ENCODE measurements at places on chromosomes 1 and 21.
A peak's percentile ranks its signal among the peaks of the same experiment; 100 is the strongest.

DNA sequence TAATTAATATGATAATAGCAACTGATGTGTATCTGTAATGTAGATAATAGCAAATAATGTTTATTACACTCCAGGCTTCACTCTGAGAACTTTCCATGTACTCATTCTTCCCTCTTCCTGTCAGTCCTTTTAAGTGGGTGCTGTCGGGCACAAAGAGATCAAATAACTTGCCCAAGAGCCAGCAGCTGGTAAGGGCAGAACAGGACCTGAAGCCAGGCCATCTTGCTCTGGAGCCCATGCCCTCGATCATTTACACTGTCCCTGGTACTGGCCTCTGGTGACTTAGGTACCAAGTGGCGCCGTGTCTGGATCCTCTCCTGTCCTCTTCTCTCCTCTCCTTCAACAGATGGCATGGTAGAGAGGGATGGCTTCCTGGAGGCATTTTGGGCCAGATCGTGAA lies 97.2 kb downstream of the VPS13D start:
- no peak for DNase-seq

DNA sequence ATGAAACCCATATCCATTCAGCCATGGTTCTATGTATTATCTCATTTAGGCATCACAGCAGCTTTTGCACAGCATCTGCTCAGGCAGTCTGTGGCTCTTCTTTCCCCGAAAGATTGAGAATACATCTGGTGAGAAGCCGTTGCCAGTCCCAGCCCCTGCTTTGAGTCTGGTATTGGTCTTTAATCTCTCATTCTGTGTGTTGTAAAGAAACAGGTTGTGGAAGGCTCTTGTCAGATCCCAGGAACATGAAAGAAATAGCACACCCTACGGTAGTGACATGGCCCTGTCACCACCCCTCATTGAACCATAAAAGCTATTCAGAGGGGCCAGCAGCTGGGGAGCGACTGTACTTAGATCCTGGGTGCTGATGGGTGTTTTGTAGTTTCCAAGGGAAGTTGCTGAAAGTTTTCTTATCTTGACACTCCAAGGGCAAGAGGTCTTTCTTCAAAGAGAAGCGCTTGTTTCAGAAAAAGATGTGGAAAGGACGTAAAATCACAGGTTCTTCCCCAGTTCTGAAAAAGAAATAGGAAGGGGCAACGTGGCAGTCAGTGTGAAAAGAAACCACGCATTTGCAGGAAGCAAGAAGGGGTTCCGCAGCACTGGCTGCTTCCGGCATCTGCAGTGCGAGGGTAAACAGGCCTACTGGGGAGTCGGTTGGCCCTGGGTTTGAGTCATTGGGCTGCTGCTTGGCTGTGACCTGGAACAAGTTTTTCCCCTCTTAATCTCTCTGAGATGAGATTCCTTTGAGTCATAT lies 145.0 kb downstream of the DHRS3 start:
- DNase-seq: no peak

DNA sequence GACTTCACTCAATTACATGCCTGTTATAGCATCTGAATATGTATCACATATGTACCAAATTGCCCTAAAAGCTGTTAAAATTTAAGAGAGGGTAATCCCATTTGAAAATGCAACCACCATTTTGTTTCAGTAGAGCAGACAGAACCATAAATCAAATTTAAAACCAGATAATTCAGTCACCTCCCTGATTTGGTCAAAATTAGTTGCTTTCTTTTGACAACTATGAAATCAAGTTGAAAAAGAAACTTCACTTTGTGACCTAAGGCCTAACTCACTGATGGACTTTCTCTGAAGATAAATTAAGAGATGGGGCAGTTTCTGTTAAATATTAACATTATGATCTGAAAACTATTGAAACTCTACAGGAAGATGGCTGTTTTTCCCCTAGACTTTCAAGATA lies 6.7 kb downstream of the GORAB start:
- DNase-seq: no peak

DNA sequence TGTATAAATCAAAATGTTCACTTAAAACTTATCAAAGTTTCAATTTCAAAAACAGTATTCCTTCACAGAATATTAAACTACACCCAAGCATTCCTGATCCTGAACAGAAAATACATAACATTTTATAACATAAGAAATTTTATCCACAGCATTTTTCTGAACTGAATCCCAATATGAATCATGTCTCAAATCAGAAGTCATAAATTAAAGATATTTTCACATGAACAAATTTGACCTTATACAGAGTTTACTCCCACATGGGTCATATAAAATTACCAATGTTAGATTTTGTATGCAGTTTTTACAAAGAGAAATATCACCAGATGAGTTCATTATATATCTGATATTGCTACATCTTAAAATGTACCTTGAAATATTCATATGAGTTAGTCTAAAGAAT lies 48.6 kb upstream of the ASPM start:
- no peak for DNase-seq

GRCh38 chr21:38236232-38236631 lies 20.6 kb upstream of the KCNJ15 start:
- no peak for DNase-seq

DNA sequence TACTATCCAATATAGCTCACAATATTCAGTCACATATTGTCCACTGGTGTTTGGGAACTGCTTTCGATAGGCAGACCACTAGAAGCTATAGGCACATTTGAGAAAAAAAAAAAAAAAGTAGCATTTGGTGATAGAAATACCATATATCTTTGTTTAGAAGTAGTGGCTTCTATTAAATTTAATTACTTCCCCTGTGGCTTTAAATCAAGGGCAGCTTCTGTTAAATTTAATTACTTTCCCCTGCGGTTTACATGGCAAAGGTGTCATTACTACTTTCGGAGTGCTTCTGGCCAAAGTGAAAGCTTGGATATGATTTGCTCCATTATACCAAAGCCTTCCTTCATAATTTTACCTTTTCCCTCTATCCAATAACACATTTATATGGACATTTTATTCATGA lies 229.9 kb downstream of the TTLL7 start:
- no peak for DNase-seq

GRCh38 chr1:114558544-114558943 lies 22.9 kb downstream of the BCAS2 start:
- DNase-seq: no peak

DNA sequence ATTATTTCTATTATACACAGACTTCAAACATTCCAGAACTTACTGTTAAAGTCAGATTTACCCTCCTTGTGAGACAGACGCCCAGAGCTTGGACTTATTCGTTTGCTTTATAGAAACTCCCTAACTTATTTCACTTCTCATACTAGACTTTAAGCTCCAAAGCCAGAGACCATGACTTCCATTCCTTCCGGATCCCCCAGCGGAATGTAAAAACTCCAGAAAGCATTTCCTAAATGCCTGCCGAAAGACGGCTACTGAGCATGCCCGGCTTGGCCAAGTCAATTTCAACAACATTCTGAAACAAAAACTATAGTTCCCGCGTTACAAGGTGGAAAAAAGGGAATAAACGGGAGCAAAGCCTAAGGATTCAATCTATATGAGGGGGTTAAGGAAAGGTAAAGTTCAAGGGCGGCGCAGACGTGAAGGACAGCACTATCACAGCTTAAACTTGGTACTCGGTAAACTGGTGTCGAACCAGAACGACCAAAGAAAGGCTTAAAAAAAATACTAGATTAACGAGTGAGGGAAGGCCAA lies 1.1 kb downstream of the USP48 start:
- DNase-seq: no peak

DNA sequence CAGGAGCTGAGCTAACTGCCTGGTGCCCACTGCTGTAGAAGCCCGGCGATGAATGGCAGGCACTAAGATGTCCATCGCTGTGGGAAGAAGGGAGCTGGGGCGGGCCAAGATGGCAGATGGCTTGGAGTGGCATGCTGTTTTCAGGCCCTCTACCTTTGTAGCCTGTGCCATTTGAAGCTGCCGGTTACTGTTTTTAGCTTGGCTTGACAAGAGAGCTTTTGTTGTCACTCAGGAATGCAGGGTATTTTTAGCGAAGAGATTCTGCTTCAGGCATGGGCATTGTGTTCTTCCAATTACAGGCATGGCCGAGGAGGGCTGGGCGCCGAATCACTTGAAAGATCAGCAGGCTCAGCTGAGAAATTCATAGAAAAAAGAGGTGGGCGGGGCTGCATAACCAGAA lies 348.7 kb downstream of the RPS6KC1 start:
- peak; percentile 96 for DNase-seq

DNA sequence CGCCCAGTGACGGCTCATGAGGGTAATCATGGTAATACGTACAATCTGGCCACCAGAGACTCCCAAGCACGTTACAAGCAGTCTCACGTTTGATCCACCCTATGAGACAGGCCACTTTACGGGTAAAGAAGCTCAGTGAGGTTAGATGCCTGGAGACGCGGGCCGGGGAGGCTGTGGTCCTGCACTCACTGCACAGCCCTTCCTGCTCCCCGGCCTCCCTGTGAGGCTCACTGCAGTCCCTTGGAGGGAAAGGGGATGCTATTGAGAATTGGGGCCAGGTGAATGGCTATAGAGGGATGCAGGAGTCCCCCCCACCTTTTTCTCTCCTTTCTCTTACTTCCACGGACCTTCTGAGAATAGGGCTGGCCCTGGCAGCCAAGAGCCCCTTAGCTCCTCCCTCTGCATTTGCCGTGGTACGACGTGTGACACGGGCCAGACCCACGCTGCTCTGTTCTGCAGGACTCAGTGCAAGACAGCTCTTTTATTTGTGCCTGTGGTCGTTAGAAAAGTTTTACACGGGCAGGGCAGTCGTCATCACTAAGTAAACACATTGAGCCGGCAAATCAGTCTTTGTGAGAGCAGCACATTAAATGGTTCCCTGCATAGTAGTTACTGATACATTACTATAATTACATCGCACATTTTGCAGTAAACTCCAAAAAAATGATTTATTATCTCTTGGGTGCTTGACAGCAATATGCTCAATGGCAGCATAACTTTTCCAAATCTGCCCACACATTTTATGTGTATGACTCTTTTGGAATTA lies 18.8 kb downstream of the KIF26B start:
- no peak for DNase-seq

DNA sequence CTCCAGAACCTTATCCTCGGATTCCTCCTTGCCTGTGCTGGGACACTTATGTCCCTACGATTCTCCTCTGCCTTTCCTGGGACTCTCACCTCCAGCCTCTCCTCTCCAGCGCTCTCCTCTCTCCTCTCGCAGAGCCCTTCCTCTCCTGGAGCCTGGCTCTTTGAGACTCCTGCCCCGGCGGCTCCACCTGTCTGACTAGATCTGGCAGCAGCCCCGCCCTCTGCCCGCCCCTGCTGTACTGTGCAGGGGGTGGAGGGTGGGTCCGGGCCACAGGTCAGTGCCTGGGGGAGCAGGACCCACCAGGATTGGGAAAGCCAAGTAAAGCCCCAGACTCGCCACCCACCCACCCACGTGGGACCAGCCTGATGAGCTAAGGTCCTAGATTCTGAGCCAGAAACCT lies 1.6 kb downstream of the ELOVL1 start:
- DNase-seq: no peak

DNA sequence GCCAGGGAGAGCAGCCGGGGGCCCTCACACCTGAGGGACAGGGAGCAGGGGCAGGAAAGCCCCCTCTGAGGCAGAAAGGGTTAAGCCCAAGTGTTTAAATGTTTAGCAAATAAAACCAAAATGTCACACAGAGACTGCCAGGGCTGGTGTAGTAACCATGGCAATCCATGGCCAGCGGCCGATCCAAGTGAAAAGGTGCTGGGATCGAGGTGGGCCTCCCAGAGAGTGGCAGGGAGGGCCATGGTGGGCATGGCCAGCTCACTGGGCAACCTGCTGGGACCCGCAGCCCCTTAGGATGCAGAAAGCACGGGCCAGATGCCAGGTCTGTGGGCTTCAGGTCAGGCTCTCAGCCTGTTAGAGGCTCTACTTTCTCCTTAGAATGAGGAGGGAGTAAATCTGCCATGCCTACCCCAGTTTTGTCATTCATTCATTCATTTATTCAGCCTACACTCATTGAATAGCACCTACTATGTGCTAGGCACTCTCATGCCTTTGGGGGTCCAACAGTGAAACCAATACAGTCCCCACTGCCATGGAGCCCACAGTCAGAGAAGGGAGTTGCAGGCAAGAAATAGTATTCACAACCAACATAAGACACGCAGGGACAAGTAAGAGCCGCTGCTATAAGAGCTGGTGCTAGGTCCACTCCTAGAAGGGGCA lies 56.1 kb downstream of the KCNN3 start:
- no peak for DNase-seq

- no peak for DNase-seq
These were observed 24.4 kb upstream of the IRF2BP2 start for GRCh38 chr1:234634387-234634786.

- no peak for DNase-seq
These were observed 40.4 kb upstream of the GJA5 start for GRCh38 chr1:147800804-147801203.

GRCh38 chr1:89989799-89990198 lies 5.1 kb upstream of the ZNF326 start:
- DNase-seq: no peak

- no peak for DNase-seq
These were observed 7.0 kb upstream of the C1orf174 start for GRCh38 chr1:3907031-3907534.

- no peak for DNase-seq
These were observed 940 bp upstream of the PLA2G2C start for GRCh38 chr1:20187103-20187812.

DNA sequence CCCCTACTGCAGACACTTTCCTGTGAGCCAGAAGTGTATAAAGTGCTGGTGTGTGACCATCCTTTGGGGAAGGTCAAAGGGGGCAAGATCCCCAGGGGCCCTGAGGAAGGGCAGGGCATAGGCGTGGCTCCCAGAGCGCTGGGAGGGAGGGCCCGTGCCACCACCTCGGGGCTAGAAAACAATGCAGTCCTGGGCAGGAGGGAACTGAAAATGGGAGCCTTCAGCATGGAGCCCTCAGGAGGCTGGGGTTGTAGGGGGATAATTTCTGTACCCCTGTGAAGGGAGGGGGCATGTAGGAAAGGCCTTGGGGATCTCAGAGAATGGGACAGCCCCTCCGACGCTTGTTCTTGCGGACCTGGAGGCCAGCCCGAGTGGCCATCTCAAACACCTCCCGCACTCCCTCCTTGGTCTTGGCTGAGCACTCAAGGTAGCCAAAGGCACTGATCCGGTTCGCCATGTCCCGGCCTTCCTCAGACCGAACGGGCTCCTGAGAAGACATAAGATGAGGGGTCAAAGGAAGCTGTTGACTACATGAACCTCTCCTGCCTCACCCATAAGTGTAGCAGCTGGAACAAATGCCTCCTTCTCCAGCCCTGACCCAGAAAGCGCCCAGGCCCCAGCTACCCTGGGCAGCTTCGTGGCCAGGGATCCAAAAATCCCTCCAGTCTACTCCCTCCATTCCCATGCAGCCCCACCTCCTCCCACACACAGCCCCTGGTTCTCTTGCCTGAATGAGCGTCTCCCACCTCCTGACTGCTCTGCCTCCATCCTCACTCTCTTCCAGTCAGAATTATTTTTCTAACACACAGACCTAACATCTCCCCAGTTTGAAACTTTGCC lies 5.5 kb downstream of the RHOC start:
- no peak for DNase-seq

DNA sequence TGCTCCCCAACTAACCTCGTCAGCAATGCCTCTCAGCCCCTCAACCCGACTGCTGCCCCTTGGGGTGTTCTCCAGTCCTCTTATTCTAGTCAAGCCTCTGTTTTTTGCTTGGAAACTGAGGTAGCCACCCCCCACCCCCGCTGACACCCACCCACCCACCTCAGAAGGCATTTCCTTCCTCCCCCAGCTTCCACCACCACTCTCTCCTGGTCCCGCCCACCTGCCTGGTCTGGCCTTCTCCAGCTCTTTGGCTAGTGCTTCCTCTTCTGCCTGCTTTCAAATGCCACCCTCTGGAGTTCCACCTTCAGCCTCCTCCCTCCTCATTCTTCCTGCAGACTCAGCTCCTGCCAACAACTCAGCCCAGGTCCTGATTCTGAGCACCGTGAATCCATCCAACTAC lies 35.3 kb downstream of the OLFML2B start:
- DNase-seq: no peak
